Activated CD4-positive, alpha-beta memory T cell treated with anti-CD3 and anti-CD28 coated beads for 36 hours (primary cell): ENCODE measurements at places on chromosomes 2 and 18. TPM values are rescaled to one million over a fixed set of nuclear protein-coding genes. Genes with fewer than 3 reads are reported as not detected.

- H3K27me3 ChIP-seq: no peaks in the 10 kb centered on the region
- no peak overlapping the region for H3K27ac ChIP-seq
- H3K36me3 ChIP-seq: no peaks in the 10 kb centered on the region
- no peaks in the 10 kb centered on the region for H3K4me1 ChIP-seq
- DNase-seq: no peak
- no peak overlapping the region for H3K4me3 ChIP-seq
Observed at GRCh38 chr2:184256611-184257010, 341.7 kb upstream of the ZNF804A start.

DNA sequence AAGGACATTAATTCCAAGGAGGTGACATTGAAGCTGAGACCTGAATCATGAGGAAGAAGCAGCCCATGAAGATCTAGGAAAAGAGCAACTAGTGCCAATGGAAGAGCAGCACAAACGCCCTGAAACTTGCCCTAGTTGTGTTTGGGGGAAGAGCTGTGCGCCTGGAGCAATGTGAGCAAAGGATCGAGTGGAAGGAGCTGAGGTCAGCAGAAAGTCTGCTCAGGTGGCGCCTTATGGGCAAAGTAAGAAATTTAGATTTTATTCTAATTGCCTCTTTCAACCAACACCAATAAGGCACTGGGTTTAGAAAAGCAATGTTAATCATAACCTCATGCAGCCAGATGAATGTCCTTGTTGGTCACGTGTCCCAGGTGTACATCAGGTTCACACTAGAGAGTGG is 226.0 kb upstream of the THSD7B start:
- no peak overlapping the region for H3K27ac ChIP-seq
- H3K4me3 ChIP-seq: no peak overlapping the region
- no peaks in the 10 kb centered on the region for H3K4me1 ChIP-seq
- no peaks in the 10 kb centered on the region for H3K27me3 ChIP-seq
- no peak for DNase-seq

- H3K27ac ChIP-seq: no peak overlapping the region
- DNase-seq: no peak
- H3K36me3 ChIP-seq: no peaks in the 10 kb centered on the region
- H3K4me1 ChIP-seq: no peaks in the 10 kb centered on the region
- peaks cover 19% of the 10 kb centered on the region for H3K27me3 ChIP-seq
- no peak overlapping the region for H3K4me3 ChIP-seq
Observed at GRCh38 chr2:173010233-173010632, 65.4 kb upstream of the MAP3K20 start.

- no peak overlapping the region for H3K4me3 ChIP-seq
- H3K4me1 ChIP-seq: peaks cover 22% of the 10 kb centered on the region
- H3K27ac ChIP-seq: no peak overlapping the region
- no peak for DNase-seq
- H3K27me3 ChIP-seq: peaks cover 6% of the 10 kb centered on the region
Observed at GRCh38 chr2:131014141-131014540, 79.1 kb downstream of the FAM168B start.

- no peak overlapping the region for H3K27ac ChIP-seq
- DNase-seq: no peak
- no peaks in the 10 kb centered on the region for H3K27me3 ChIP-seq
- H3K36me3 ChIP-seq: no peaks in the 10 kb centered on the region
Observed at GRCh38 chr2:200264631-200265030, 41.9 kb upstream of the SPATS2L start.

GRCh38 chr2:143426296-143426695 is 297.1 kb downstream of the ARHGAP15 start:
- H3K4me1 ChIP-seq: peaks cover 77% of the 10 kb centered on the region
- no peak overlapping the region for H3K27ac ChIP-seq
- no peak for DNase-seq
- no peak overlapping the region for H3K4me3 ChIP-seq

- no peak for DNase-seq
- H3K27me3 ChIP-seq: peaks cover 3% of the 10 kb centered on the region
- H3K27ac ChIP-seq: no peak overlapping the region
- no peaks in the 10 kb centered on the region for H3K36me3 ChIP-seq
Observed at GRCh38 chr2:223606946-223607345, 4.8 kb upstream of the SCG2 start.

DNA sequence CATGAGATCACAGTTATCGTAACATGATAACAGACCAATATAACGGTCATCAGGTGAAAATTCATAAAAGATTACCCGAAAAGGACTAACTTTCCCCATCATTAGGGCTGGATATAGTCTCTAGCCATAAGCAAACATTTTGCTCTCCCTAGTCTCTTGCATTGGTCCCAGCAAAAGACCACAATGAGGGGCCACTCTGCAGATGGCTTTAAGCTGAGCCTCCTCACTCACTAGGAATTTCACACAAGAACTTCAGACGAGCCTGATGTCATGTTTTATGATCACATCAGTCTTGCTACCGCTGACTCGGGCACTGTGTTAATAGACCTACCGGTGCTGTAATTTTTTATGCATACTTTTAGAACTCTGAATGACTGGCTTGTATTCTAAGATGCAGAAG is 35.2 kb downstream of the STK17B start:
- H3K4me3 ChIP-seq: no peak overlapping the region
- no peak for DNase-seq

GRCh38 chr18:3810296-3810695 is 360.3 kb downstream of the TGIF1 start:
- DNase-seq: no peak
- H3K27ac ChIP-seq: no peak overlapping the region
- peaks cover under 1% of the 10 kb centered on the region for H3K27me3 ChIP-seq
- no peak overlapping the region for H3K4me3 ChIP-seq
- H3K36me3 ChIP-seq: no peaks in the 10 kb centered on the region
- H3K4me1 ChIP-seq: no peaks in the 10 kb centered on the region

DNA sequence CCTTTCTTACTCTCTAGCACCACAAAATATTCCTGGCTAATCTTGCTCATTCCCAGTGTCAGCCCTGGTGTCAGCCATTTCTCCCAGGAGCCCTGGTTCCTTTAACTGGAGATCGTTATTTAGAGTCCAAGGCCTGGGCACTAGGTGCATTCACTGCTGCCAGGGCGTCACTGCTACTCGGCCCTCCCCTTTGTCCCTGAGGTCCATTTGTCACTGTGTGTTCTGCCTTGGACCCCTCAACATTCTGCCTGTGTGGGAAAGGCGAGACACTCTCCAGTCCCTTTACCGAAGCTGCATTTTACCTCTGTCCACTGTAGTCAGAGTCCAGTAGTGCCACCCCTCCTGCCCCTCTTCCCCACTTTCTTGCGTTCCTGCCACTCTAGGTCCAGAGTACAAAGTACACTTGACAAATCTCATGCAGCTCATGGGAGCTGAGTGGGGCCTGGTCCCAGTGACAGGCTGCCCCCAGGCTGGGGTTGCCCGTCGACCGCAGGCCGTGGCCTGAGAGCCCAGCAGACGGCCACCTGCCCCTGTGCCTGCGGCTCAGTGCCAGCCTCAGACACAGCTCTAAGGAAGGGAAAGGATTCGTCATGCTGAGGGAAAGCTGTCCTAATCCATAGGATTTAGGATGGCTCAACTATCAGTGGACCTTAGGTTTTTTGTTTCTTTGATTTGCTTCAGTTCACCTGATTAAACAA is 52.1 kb downstream of the COPS8 start:
- no peaks in the 10 kb centered on the region for H3K27me3 ChIP-seq
- no peaks in the 10 kb centered on the region for H3K36me3 ChIP-seq
- H3K4me1 ChIP-seq: no peaks in the 10 kb centered on the region
- DNase-seq: no peak
- no peak overlapping the region for H3K4me3 ChIP-seq

DNA sequence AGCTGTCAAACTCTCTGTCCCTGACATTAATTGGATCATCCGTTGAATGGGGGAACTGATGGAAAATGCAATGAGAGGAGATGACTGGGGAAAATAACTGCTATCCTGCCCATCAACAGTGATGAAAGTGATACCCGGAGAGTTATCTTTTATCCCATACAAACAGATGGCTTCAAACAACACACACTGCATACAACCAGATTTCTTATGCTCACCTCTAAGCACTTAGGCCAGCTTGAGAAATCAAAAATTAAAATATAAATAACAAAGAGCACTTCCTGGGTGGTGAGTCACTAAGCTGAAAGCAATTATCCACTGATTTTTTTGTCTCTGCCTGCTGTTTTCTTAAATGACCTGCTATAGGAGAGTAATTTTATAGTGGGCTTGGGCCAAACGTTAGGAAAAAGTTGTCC is 237.6 kb upstream of the RGPD4 start:
- H3K4me3 ChIP-seq: no peak overlapping the region
- no peaks in the 10 kb centered on the region for H3K27me3 ChIP-seq
- DNase-seq: no peak
- H3K4me1 ChIP-seq: no peaks in the 10 kb centered on the region
- H3K36me3 ChIP-seq: no peaks in the 10 kb centered on the region

DNA sequence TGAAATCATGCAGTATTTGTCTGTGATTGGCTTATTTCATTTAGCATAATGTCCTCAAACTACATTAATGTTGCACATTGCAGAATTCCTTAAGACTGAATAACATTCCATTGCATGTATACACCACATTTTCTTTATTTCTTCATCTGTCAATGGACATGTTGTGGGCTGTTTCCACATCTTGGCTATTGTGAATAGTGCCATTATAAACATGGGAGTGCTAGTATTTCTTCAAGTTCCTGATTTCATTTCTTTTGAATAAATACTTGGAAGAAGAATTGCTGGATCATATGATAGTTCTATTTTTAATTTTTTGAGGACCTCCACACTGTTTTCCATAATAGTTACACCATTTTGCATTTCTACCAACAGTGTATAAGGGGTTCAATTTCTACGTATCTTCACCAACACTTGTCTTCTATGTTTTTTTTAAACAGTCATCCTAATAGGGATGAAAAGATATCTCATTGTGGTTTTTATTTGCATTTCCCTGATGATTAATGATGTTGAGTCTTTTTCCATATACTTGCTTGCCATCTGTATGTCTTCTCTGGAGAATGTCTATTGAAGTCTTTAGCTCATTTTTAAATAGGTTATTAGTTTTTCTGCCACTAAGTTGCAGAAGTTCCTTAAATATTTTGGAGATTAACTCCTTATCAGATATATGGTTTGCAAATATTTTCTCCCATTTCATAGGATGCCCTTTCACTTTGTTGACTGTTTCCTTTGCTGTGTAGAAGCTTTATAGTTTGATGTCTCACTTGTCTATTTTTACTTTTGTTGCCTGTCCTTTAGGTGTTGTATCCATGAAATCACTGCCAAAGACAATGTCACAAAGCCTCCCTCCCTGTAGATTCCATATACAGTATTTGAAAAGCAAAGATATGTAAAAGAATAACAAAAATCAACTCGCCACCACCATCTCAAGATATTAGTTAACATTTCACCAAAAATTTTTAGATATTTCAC is 14.6 kb downstream of the FBXO11 start:
- H3K36me3 ChIP-seq: peaks cover 2% of the 10 kb centered on the region
- DNase-seq: no peak
- peaks cover 57% of the 10 kb centered on the region for H3K4me1 ChIP-seq
- peak overlapping the region; percentile 2 for H3K27ac ChIP-seq

GRCh38 chr2:189609423-189609816 is 28.8 kb upstream of the SLC40A1 start:
- no peaks in the 10 kb centered on the region for H3K4me1 ChIP-seq
- no peak for DNase-seq
- H3K36me3 ChIP-seq: no peaks in the 10 kb centered on the region

- peak overlapping the region; percentile 61 for H3K27ac ChIP-seq
- peak overlapping the region; percentile 48 for H3K4me3 ChIP-seq
- peak; percentile 32 for DNase-seq
- H3K27me3 ChIP-seq: no peaks in the 10 kb centered on the region
Observed at GRCh38 chr2:127523269-127523939, 2.9 kb downstream of the IWS1 start.

GRCh38 chr2:31131871-31132270 is 6.4 kb downstream of the GALNT14 start:
- H3K27ac ChIP-seq: no peak overlapping the region
- H3K27me3 ChIP-seq: peaks cover 34% of the 10 kb centered on the region
- DNase-seq: no peak

DNA sequence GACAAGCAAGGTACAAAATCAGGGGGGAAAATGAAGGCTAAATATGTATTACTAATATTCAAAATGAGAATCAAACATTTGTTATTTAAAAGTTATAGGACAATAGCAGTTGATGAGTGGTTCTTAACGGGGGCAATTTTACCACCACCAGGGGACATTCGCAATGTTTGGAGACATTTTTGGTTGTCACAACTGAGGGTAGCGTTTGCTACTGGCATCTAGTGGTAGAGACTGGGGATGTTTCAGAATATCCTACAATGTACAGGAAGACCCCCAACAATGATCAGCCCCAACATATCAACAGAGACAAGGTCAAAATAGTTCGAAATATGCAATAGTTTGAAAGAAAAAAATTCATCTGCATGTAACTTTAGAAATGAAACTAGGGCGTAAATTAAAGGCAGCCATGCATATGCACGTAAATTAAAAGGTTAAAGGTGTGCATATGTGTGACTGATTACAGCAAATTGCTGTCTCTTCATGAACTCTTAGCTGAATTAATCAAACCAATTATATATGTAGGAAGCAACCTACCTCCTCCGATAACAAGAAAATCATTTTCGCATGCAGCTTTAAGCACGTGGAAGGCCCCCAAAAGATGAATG is 61.2 kb upstream of the CUL3 start:
- no peak overlapping the region for H3K27ac ChIP-seq
- no peaks in the 10 kb centered on the region for H3K36me3 ChIP-seq
- DNase-seq: peak; percentile 13
- H3K27me3 ChIP-seq: peaks cover 3% of the 10 kb centered on the region

GRCh38 chr2:44061876-44062275 is 66.1 kb upstream of the LRPPRC start:
- H3K27ac ChIP-seq: no peak overlapping the region
- no peaks in the 10 kb centered on the region for H3K27me3 ChIP-seq
- DNase-seq: no peak
- H3K36me3 ChIP-seq: no peaks in the 10 kb centered on the region
- no peaks in the 10 kb centered on the region for H3K4me1 ChIP-seq
- no peak overlapping the region for H3K4me3 ChIP-seq

GRCh38 chr2:88626171-88627054 is 851 bp downstream of the EIF2AK3 start:
- peak; percentile 67 for DNase-seq
- no peaks in the 10 kb centered on the region for H3K36me3 ChIP-seq
- H3K27ac ChIP-seq: peak overlapping the region; percentile 88
- no peak overlapping the region for H3K4me3 ChIP-seq
- H3K27me3 ChIP-seq: no peaks in the 10 kb centered on the region

Gene CABLES1
- total RNA-seq: 2.2 TPM

Gene SATB2
- 0.17 TPM for total RNA-seq

Gene TTC21B
- total RNA-seq: 21.3 TPM

Gene C2orf80
- not detected for total RNA-seq

Gene TUBA4B
- not detected for total RNA-seq

Gene TUBA4A
- 219 TPM for total RNA-seq

Gene ADGRF3
- total RNA-seq: 1.4 TPM

Gene DPP4
- total RNA-seq: 30.7 TPM

Gene PRSS56
- not detected for total RNA-seq

Gene AMER3
- total RNA-seq: not detected

Gene TEKT4
- total RNA-seq: not detected

Gene IL36RN
- total RNA-seq: not detected

Gene BCL11A
- not detected for total RNA-seq

Gene GPR39
- not detected for total RNA-seq

Gene VAMP8
- total RNA-seq: 112 TPM
